ENCODE measurements at places on chromosomes 5 and 9. TPM values are rescaled to one million over a fixed set of nuclear protein-coding genes. Genes with fewer than 3 reads are reported as not detected.

Gene PDLIM7
- 25.8 TPM for total RNA-seq

Gene TLX3
- total RNA-seq: 0.24 TPM

Gene BSPRY
- total RNA-seq: 6.5 TPM

Gene F2RL1
- total RNA-seq: 32.2 TPM

Gene FLT4
- total RNA-seq: 0.96 TPM

Gene SPINK13
- total RNA-seq: not detected

Gene FBP2
- total RNA-seq: not detected

Gene RPS23
- total RNA-seq: 5,250 TPM
